Astrocyte (in vitro differentiated cells and primary cell): ENCODE measurements at places on chromosomes 5 and 9. TPM values are rescaled to one million over a fixed set of nuclear protein-coding genes. Genes with fewer than 3 reads are reported as not detected.

Gene FAM219A
- 59.9 and 63.5 TPM in 2 replicates for total RNA-seq

Gene NME5
- total RNA-seq, result 2.9 and 3.2 TPM in 2 replicates

Gene BAAT
- total RNA-seq, result 8.9 and 9.5 TPM in 2 replicates

Gene STKLD1
- total RNA-seq, result 0.58 and 0.82 TPM in 2 replicates

GRCh38 chr5:74685979-74686631 is 1.1 kb downstream of the HEXB start:
- DNase-seq, result peak; percentile 30

DNA sequence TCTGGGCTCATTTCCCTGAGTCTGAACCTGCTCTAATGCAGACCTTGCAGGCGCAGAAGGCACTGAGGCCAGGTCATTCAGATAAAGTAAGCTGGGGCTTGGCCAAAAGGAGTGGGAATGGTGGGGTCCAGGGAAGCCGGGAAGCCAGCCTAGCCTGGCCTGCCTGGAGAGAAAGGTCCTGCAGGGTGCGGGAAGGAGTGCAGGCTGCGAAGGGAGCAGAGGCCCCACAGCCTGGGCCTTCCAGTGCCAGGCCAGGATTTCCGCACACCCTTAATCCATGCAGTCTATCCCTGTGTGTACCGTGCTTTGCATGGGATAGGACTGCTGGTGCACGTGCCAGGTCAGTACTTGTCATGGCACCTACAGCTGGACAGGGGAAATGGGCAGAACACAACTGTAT is 3.6 kb upstream of the STING1 start:
- no peak for DNase-seq

DNA sequence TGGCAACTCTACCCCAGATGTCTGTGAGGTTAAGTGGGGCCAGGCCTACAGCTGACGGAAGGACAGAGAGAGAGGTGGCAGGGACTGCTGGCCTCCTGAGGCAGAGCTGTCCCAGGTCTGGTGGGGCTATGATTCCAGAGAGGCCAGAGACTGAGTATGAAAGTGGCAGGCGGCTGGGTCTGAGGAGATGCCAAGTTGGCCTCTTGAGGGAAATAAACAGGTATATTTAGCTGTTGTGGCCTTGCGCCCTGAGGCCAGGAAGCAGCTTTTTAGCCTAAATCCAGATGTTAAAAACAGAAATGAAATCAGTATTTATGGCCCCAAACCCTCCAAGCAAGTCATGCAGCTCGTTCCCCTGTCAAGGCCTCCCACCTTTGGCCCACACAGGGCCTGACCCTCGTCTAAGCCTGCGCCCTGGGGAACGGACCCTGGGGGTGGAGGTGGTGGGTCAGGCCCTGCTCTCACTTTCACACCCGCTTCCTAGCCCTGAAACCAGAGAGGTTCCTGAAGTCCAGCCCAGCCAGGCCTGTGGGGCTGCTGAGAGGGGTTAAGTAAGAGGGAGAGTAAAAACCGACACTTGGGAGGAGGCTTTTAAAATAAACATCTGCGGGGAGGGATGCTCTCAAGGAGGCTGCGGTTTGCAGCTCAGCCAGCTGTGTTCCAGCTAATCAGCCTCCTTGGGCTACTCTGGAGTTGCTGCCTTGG is 18.7 kb downstream of the PCDHGC5 start:
- DNase-seq, result peak; percentile 85

- peak; percentile 63 for DNase-seq
Measured at GRCh38 chr5:14036514-14036913, 92.0 kb upstream of the DNAH5 start.

DNA sequence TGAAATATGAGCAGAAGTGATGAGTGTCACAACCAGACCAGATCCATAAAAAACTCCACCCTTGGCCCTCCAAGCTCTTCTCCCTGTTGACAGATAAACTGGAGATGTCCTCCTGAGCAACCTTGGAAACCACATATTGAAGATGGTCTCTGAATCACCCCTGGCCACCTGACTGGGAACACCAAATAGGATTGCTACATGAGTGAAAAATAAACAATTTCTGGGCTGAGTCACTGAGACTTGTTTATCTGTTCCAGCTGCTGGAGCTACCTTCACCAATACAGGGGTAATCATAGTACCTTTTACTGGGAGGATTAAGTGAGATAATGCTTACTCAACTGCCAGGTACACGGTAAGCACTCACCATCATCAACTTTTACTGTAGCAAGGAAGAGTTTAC is 53.3 kb downstream of the PCA3 start:
- DNase-seq, result peak; percentile 64

GRCh38 chr5:83921666-83922193 is 201.1 kb upstream of the HAPLN1 start:
- peak; percentile 45 for DNase-seq

DNA sequence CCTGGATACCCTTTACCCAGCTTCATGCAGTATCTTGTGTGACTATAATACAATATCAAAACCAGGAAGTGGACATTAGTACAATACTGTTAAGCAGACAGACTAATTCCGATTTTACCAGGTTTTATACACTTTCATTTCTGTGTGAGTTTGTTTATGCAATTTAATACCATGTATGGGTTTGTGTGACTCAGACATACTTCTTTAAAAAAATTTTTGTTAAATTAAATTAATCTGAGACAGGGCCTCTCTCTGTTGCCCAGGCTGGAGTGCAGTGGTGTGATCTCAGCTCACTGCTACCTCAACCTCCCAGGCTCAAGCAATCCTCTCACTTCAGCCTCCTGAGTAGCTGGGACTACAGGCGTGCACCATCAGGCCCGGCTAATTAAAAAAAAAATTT is 156.8 kb downstream of the GAPVD1 start:
- no peak for DNase-seq

DNA sequence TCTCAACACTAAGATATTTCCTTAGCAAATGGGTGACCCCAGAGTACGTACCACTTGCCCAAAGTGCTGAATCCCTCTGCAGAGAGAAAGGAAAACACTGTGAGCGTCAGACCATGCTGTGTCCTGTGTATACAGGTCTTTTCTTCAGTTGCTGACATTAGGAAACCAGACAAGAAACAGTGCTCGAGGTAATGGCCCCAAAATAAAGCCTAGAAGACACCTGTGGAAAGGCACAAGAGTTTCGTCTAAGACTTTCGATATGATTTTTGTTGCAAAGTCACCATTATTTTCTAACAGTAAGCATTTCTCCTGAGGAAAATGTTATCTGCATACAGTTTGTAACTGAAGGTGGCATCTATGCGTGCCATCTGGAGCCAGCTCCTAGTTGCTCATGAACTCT is 62.0 kb upstream of the SIMC1 start:
- no peak for DNase-seq

DNA sequence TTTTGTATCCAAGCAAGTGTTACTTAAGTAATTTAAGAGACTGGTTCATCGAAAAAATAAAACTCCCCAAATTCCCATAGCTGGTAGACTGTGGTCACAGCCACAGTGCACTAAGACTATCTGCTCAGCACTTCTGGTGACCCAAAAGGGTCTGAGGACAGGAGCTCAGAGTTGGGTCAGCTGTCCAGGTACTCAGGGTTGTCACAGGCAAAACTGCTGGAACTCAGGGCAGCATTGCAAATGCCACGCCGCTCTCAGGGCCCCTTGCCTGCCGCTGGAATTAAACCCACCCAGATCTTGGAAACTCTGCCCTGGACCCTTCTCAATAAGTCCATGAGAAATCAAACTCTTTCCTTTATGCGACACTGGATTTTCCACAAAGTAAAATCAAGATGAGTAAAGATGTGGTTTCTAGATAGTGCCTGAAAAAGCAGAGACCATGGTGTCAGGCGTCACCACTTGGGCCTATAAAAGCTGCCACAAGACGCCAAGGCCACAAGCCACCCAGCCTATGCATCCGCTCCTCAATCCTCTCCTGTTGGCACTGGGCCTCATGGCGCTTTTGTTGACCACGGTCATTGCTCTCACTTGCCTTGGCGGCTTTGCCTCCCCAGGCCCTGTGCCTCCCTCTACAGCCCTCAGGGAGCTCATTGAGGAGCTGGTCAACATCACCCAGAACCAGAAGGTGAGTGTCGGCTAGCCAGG is at the start of gene IL13:
IL13 (plus strand) TSS at position 498 of the 705 bp plus-strand sequence; CDS start at position 512, 14 bp downstream.
- DNase-seq, result no peak

DNA sequence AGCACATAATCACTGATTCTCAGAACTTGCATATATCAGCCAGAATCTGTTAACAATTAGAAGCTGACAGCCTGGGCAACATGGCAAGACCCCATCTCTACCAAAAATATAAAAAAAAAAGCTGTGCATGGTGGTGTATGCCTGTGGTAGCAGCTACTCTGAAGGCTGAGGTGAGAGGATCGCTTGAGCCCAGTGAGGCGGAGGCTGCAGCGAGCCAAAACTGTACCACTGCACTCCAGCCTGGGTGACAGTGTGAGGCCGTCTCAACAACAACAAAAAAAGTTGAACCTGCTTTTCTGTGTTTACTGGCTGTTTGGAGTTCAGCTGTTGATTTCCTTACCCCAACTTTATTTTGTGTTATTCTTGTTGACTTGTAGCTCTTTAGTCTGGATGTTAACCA is 66.8 kb downstream of the GOLPH3 start:
- DNase-seq, result no peak

DNA sequence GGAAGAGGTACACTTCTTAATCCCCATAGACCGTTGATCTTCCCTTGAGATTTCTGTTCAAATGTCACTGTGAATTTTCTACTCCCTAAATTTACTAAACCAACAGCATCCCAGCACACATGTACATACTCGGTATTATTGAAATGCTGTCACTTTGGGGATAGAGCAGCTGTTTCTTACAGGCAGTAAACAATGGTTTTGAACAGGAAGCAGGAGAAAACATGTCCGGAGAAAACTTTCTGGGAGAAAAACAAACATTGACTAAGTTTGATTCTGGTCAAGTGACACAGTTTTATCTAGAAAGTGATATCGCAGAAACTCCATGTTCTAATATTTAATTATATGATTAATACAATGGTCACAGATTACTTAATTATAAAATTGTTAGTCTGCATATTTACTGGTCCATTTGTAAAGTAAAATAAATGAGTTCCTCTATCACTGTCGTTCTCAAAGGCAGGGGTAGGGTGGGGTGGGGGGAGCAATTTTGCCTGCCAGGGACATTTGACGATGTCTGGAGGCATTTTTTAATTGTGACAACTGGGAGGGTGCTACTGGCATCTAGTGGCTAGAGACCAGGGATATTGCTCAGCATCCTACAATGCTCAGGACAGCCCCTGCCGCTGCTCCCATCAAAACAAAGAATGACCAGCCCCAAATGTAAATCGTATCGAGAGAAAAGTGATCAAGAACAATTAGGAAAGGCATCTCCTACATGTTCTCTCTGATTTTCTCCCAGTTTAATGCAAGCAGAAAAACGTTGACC is 12.2 kb downstream of the TAS2R1 start:
- no peak for DNase-seq

DNA sequence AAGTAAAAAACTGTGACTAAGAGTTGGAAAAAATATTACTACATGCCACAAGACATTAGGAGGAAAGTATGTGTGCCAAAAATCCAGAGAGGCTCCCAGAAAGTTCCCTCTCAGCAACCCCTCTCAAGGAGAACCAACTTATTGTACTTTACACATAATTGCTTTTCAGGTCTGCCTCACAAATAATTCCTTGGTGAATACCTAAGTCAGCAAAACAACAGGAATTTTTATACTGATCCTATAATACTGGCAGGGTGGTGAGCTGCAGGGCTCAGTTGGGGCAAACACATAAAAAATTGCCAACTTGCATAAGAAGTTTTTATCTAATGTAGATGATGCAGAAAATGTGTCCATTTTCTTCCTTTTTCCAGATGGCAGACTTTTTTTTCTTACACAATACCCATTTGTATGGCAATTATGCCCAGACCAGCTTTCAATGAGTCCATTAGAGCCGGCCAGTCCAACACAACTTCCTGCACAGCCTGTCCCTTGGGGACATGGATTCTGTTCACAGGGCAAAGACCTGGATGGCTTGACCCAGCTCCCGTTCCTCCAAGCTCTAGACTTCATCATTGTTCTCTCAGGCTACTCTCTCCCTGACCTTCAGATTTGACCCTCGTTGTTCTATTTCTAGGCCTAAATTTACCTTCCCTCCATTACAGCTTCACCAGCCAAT is 31.3 kb downstream of the MARCHF3 start:
- DNase-seq, result no peak

DNA sequence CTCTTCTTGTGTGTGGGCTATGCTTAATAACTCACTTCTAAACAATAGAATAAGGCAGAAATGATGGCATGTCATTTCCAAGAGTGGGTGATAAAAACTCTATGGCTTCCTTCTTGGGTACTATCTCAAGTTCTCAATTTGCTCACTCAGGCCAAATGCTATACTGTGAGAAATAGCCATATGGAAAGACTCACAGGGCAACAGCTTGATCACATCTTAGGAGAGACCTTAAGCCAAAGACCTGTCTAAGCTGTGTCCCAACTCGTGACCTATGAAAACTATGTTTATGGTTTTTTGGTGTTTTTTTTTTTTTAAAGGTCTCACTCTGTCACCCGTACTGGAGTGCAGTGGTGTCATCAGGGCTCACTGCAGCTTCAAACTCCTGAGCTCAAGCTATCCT is 2.1 kb upstream of the UIMC1 start:
- DNase-seq, result no peak

- no peak for DNase-seq
Measured at GRCh38 chr5:151086905-151087360, 6.1 kb upstream of the TNIP1 start.
